Natural killer cell (primary cell): ENCODE measurements at places on chromosomes 11 and 22.
A peak's percentile ranks its signal among the peaks of the same experiment; 100 is the strongest.

DNA sequence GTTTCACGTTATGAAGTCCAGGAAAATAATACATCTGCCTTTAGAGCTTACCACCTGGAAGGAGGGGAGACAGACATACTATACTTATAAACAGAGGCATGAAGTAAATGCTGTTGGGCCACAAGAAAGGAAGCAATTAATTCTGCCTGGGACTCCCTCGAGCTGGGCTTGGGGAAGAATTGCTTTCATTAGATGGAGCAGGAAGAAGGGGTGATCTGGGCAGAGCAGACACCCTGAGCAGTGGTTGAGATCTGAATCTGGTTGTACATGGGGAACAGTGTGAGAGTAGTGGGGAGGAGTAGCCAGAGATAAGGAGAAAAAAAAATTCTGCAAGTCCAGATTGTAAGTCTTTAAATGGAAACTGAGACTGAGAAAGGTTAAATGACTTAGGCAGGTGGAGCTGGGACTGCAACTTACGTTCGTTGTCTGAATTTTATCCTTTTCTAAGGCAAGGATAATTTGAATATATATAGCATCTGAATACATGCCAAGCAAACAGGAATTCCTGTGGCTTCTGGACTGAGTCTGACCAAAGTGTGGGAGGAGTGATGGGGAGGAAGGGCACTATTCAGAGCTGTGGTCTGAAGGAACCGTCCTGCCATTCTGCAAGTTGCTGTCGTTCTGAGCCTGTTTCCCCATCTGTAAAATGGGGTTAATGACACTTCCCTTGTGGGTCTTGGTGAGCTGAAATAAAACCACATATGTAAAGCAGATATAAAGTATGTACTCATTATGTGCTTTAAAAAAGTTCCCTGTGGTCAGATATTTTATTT is 7.9 kb downstream of the NCAM1 start:
- no peak for DNase-seq

- no peak for DNase-seq
Measured at GRCh38 chr11:6650104-6650503, 5.5 kb downstream of the DCHS1 start.

DNA sequence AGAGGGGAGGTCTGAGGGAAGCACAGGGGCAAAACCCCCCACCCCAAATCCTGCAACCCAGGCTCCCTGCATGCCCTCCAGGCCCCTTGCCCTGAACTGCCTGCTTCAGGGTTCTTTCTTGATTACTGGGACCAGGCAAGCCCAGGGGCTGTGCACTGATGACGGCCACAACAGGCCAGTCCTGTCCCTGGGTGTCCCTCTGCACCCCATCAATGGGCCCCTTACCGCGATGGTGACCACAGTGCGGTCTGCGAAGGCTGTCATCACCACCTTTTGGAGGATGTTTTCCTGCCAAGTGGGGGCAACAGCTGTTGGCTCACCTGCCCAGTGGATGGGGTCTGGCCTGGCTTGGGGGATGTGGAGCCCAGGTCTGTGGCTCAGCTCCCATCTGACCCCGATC is 5.0 kb upstream of the KCNJ11 start:
- no peak for DNase-seq

DNA sequence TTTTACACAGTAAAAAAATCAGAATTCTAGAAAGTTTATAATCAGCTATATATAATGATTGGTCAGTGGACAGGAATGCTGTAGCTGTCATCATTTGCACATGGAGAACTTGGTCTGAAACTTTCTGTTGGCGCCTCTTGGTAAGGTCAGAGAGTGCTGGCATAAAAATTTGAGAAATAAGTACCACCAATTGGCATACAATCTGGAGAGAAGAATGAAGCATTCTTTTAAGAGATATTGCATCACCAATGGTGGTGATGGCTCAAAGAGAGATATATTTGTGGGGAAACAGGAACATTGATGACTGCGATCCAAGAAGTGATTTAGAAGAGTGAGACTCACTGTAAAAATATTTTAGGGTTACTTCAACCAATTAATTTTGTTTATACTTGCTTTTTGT is 19.8 kb upstream of the OOSP1 start:
- no peak for DNase-seq

- DNase-seq, result no peak
Measured at GRCh38 chr11:63564784-63565350, 1.7 kb upstream of the PLAAT2 start.

- no peak for DNase-seq
Measured at GRCh38 chr11:6780829-6781228, 2.0 kb upstream of the OR2AG1 start.

DNA sequence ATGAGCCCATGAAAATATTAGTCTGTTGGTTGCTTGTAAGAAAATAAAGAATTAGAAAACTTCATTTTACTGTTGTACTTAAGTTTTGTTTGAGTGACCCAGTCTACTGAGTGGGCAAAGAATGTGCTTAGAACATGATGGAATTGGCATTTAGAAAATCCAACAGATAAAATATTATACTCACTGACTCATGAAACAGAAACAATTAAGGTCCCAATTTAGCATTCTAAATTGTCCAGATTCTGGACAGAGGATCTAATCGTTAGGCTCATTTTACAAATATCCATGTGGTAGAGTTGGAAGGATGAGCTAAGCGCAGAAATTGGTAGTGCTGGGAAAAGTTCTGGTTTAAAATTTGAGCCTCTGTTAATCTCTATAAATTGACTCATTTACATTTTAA is 45.4 kb downstream of the METTL15 start:
- no peak for DNase-seq

- DNase-seq, result no peak
Measured at GRCh38 chr11:76744186-76745043, 38.7 kb upstream of the TSKU start.

GRCh38 chr11:128965485-128965884 is 22.8 kb upstream of the TP53AIP1 start:
- no peak for DNase-seq

DNA sequence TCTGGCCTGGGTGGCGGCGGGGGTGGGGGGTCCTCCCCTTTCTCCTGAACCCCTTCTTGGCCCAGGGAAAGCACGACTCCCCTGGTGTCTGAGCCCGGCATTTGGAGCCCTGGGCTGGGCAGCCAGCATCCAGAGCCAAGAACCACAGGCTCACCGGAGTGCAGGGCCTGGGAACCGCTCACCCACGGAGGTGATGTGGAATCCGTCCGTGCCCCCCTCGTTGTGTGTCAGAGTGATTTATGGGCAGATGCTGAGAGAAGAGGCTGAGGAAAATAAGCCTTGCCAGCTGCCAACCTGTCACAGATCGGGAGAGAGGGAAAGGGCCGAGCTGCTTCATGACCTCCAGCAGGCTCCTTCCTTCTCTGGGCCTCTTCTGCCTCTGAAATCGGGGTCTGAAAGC is 33.7 kb downstream of the WNT11 start:
- no peak for DNase-seq

- no peak for DNase-seq
Measured at GRCh38 chr11:27717801-27718229, 17.6 kb upstream of the BDNF start.

DNA sequence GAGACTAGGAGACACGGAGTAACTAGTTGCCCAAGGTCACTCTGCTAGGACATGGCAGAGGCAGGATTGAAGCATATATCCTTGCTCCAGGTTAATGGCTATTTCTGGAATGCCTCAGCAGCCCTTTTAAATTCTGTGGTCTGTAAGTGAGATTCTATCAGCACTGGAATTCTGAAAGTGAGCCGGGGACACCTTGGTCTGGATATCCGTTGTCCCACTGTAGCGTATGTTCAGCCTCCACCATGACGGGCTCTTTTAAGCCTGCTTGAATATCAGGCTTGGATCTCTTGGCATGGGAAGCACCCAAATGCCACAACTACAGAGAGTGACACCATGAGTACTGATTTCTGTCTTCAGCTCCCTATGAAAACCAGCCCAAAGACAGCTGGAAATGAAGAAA is 254.4 kb downstream of the OPCML start:
- no peak for DNase-seq

GRCh38 chr11:69931994-69932910 is 113.0 kb upstream of the FGF3 start:
- DNase-seq, result no peak

- no peak for DNase-seq
Measured at GRCh38 chr11:106477776-106478175, 400.3 kb downstream of the AASDHPPT start.

DNA sequence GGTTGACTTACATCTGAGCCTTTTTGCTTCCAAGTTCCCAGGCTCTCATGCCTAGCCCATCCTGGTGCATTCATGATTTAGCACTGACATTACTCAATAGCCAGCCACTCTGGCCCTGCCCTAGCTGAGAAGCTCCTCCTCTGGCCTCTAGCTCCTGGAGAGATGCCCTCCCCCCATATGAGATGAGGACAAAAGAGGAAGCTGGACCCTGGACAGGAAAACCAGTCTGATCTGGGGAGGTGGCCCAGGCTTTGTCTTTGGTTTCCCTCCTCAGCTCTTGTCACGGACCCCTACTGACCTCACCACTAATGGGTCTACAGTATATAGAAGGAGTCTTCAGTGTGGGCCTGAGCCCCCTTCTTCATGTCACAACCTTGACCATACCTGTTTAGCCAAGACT is 3.0 kb downstream of the RHOG start:
- DNase-seq, result no peak

GRCh38 chr11:19728436-19728835 is 15.8 kb downstream of the NAV2 start:
- no peak for DNase-seq

- no peak for DNase-seq
Measured at GRCh38 chr11:58503361-58503856, 4.5 kb downstream of the OR5B21 start.

GRCh38 chr11:10653946-10654810 is 39.4 kb downstream of the IRAG1 start:
- DNase-seq, result peak; percentile 80

- DNase-seq, result peak; percentile 22
Measured at GRCh38 chr11:121514432-121515334, 61.9 kb upstream of the SORL1-AS1 start.

- DNase-seq, result peak; percentile 54
Measured at GRCh38 chr11:125348674-125349309, 147.3 kb downstream of the FEZ1 start.

- DNase-seq, result no peak
Measured at GRCh38 chr22:42604403-42604802, 10.3 kb downstream of the POLDIP3 start.

DNA sequence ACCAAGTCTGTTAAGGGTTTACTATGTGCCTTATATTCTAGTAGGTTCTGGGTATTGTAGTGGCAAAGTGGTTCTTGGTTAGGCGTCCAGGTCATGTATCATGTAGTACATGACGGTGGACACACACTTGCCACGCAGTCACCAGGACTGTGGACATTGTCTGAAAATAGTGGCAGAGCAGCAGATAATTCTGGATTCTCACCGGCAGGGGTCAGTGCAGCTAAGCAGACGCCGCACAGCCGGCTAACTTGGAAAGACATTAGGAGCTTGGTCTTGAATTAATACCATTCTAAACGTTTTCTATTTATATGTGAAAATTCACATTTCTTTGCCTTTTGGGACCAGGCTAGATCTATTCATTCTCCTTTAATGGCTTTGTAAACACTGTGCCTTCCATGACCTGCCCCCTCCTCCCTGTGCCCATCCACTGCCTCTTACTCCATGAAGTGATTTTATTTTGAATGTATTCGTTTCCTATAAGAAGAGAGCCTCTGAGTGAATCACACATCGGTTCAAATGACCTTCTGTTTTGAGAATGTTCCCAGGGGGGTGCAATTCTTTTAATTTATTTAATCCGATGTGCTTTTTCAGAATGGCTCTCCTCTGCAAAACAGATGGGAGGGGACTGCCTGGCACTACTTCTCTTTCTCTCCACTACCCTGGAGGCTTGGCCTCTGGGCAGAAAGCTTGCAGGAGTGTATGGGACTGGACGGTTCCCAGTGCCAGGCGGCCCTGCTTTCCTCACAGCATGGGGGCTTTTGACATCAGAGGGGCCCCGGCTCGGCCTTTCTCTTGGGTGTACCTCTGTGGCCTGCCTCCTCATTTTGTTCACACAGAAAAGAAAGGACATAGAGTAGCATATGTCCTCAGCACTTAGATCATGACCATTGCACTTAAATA is 378.0 kb downstream of the NTM start:
- no peak for DNase-seq

DNA sequence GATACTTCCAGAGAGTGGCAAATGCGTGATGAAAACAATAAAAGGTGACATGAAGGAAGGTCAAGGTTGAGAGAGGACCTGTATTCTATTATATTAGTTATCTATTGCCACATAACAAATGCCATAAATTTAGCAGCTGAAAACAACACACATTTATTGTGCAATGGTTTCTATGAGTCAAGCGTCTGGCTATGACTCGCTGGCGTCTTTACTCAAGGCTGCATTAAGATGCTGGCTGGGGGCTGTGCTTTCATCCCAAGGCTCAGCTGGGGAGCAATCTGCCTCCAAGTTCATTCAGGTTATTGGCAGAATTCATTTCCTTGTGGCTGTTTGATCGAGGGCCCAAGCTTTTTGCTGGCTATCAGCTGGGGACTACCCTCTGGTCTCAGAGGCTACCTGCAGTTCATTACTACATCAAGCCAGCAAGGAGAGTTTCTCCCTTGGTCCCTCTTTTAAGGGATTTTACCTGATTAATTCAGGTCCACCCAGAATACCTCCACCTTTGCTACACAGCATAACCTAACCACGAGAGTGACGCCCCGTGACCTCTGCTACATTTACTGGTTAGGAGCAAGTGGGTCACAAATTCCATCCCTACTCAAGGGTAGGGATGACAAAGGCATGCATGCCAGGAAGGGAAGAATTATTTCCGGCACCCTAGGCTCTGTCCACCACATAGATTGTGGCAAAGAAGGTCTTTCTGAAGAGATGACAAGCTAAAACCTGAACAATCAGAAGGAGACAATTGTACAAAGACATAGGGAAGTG is 549.1 kb downstream of the MN1 start:
- no peak for DNase-seq

GRCh38 chr11:129976328-129976727 is 26.3 kb downstream of the PRDM10 start:
- DNase-seq, result no peak

GRCh38 chr22:35559354-35560005 is 18.8 kb downstream of the RASD2 start:
- no peak for DNase-seq

DNA sequence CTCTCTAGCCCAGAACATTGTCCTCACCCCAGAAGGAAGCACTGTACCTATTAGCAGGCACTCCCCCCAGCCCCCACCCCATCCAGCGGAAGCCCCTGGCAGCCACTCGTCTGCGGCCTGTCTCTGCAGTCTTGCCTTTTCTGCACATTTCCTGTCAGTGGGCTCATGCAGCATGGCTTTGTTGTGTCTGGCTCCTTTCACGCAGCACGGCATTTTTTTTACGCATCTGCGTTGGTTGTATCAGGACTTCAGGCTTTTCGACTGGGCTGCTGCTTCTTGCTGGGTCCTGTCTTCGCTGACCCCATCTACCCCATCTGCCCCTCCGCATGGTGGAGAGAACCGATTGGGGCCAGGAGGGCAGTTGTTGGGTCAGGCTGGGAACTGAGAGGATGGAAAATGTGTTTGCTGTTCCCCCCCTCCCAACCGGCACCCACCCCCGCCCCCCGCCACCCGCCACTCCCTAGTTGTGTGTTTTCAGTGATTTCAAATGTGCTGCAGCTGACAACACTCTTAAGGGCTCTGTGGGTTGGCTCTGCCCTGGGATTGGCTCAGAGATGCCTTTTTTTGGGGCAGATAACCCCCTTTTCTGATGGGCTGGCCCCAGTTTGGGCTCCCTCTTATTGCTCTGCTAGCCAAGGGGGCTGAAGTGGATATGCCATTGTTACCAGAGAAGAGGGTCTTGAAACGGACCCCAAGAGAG is 110.0 kb downstream of the KIAA1671 start:
- DNase-seq, result peak; percentile 93
